ENCODE measurements at places on chromosomes 1 and 21.
A peak's percentile ranks its signal among the peaks of the same experiment; 100 is the strongest.

DNA sequence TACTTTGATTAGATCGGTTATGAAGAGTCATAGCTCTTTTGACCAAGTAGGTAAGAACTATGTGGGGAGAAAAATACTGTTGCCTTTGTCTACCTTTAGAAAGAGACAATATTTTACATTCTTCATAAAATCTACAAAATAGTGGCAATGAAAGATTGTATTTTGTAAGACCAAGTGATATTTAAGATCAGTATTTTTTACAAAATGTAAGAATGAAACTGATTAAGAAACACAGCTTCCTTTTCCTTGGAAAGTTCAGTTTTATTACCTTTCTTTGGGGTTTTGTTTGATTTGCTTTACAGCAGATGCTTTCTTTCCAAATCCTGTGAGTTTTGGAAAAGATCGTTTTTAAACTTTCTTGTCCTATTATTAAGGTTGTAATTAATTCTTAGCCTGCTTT lies 69.8 kb downstream of the SLC35A3 start:
- DNase-seq, result peak; percentile 43

DNA sequence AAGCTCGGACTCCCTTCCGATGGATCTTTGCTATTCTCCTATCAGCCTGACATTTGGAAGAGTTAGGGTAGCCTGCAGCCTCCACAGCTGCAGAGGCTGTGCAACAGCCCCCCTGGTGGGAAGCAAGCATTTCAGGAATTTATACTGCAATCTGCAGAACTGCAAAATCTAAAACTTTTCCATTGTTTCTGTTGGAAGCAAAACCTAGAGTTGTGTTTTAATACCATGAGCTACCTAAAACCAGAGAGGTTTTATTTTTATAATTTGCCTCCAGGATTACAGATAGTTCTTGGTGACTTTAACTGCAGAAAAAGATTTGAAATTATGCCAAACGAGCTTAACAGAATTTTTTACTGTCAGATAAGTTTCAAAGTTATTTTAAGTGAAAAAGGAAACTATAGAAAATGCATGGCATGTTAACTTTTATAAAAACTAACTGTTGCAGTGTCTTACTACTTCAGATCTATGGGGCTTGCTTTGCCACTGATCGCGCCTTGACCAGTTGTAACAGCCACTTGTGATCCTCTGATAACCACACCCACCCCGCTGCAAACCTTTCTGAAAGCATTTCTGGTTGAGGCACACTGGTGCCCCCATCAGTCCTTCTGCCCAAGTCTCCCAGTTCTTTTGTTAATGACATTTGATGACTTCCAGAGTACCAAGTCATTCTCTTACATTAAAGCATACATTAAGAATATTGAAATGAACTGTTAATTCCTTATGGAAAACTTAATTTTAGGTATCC lies 64.8 kb downstream of the PRDM2 start:
- no peak for DNase-seq

DNA sequence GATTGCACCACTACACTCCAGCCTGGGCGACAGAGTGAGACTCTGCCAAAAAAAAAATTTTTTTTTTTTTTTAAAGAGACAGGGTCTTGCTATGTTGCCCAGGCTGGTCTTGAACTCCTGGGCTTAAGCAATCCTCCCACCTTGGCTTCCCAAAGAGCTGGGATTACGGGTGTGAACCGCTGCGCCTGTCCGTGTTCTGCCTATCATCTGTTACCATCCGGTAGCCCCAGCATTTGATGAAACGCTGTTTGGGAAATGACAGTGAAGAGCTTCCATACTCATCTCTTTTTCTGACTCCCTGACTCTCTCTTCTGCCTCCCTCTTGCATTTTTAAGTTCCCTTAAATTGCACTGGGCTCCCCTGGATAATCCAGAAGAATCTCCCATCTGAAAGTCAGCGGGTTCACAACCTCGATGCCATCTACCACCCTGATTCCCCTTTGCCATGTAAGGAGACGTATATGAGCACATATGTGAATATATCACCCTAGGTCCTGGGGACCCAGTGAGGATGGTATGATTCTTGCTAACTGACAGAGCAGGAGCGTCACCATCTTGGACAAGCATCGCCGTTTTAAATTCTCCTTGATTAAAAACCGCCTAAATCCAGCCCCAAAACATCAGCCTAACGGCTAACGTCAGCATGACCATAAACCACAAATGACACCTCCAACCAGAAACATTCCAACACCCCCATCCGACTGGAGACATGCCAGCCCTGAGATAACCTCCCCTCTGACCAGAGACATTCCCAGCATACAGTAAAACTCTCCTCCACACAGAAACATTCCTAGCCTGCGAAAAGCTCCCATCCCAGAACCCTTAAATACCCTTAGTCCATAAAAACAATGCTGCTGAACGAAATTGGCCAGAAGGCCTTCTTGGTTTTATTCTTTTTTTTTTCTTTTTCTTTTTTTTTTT lies 12.4 kb downstream of the TNFRSF8 start:
- DNase-seq, result peak; percentile 99

- no peak for DNase-seq
Observed at GRCh38 chr1:114218361-114219171, 64.9 kb upstream of the SYT6 start.

GRCh38 chr21:33023574-33024200 lies 2.0 kb upstream of the OLIG2 start:
- no peak for DNase-seq

DNA sequence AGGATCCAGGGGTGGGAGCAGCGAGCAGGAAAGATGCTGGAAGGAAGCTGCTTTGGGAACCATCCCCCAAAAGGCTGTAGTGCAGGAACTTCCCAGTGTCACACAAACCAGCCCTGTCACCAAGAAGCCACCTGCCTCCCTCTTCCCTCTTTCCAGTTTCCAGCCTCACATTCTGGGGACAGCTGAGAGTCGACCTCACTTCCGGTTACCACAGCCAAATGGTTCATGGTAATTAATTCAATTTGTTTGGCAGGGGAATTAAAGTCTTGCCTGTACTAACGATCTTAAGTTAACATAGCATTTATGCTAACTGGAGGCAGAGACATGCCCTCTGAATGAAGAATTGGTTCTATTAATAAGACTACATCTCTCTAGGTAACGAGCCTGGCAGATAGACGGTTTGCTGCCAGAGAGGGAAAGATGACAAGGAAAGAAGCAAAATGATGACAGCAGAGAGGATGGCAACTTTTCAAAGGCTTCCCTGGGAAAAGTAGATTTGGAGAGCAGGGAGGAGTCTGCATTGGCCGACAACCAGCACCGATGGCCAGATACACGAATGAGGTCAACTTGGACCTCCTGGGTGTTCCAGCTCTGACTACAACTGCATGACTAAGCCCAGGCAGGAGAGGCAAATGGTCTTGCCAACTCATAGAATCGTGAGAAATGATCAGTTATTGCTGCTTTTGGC lies 64.1 kb downstream of the TMCO4 start:
- peak; percentile 16 for DNase-seq

- peak; percentile 8 for DNase-seq
Observed at GRCh38 chr1:23619299-23620188, 60.2 kb upstream of the ID3 start.

GRCh38 chr1:187691439-187691838 lies 862.7 kb downstream of the PLA2G4A start:
- peak; percentile 52 for DNase-seq

- DNase-seq, result no peak
Observed at GRCh38 chr1:4794020-4794780, 139.8 kb downstream of the AJAP1 start.

DNA sequence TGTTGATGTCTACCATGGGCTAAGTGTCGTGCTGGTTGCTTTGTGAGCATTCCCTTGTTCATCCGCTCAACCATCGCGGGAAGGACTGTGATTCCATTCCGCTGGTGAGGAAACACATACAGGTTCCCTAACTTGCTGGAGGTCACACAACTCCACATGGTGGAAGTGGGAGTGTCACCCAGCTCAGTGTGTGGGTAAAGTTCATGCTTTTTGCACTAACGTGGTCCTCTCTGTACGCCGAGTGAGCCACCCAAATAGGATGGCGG lies 4.0 kb upstream of the CLDN19 start:
- DNase-seq, result no peak

DNA sequence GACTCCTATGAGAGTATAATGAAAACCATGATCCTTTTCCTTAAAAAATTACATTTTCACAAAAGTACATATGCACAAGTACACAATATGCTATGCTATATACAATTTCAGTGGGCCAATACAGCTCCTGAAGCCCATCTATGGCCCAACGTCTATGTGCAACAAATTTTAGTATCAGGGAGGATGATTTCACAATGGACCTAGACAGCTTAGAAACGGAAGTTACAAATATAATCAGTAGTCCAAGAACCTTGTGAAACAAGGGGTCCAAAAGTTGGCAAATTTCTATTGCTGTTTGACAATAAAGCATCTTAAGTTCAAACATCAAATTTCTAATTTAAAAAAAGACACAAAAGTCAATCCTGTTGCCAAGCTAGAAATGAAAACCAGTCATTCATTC lies 87.0 kb downstream of the DPYD start:
- DNase-seq, result no peak

DNA sequence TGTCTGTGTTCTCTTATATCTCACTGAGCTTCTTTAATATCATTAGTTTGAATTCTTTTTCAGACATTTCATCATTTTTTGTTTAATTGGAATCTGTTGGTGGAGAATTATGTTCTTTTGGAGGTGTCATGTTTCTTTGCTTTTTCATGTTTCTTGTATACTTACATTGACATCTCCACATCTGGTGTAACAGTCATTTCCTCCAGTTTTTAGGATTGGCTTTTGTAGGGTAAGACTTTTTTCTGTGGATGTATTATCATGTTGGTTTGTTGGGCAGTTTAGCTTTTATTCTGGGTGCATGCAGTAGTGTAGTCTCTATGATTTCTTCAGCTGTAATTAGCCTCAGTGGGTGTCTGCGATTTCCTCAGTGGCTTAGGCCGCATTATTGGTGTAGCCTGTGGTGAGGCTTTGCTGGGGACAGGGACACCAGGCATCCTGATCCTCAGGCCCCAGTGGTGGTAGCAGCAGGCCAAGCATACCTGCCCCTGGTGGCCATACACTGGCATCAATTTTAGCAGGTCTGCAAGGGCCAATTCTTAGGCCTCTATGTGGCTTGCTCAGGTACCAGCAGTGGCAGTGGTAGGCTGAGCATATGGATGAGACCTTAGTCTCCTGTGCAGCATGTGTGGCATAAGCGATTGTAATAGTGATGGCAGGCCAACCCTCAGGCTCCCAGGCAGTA lies 77.6 kb upstream of the SAMD13 start:
- no peak for DNase-seq

DNA sequence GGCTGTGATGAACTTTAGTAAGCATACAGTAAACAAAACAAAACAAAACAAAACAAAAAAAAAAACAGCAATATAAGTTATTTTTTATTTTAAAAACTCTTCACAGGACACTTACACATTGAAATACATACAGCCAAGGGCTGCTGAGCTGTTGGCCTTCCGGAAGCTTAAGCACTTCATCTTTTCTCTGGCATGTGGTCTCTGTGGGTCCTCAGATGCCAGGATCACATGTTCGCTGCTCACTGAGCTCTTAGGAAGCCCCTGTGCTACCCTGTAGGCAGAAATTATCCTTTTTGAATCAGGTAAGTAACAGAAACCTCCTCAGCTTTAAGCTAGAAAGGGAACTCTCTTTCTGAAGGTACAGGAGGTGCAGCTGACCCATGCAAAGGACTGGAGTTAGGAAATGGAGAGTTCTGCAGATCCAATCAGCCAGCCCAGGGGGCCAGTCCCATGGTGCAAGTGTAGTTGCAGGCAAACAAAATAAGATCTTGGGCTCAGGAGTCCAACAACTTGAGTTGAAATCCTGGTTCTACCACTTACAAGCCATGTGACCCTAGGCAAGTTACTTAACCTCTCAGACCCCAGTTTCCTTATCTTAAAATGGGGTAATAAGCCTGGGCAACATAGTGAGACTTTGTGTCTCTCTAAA lies 22.4 kb upstream of the MED18 start:
- DNase-seq, result no peak

- DNase-seq, result peak; percentile 86
Observed at GRCh38 chr1:16386454-16387113, 19.5 kb downstream of the SZRD1 start.

DNA sequence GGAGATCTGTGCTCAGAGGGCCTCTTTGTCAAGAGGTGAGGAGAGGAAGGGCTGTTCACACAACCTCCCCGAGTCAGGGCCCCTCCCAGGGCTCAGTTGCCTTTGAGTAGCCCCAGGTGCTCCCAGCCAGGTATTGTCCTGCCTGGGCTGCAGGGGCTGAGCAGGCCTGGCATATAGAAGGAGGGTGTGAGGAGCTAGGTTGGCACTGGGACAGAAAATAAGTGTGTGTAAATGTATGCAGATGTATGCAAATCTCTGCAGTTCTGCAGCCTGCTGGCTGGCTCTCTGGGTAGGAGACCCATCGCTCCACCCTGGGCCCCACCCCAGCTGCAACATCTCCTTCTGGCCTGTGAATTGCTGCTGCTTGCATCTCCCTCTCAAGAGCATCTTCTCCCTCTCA lies 52.4 kb downstream of the NAV1 start:
- no peak for DNase-seq

DNA sequence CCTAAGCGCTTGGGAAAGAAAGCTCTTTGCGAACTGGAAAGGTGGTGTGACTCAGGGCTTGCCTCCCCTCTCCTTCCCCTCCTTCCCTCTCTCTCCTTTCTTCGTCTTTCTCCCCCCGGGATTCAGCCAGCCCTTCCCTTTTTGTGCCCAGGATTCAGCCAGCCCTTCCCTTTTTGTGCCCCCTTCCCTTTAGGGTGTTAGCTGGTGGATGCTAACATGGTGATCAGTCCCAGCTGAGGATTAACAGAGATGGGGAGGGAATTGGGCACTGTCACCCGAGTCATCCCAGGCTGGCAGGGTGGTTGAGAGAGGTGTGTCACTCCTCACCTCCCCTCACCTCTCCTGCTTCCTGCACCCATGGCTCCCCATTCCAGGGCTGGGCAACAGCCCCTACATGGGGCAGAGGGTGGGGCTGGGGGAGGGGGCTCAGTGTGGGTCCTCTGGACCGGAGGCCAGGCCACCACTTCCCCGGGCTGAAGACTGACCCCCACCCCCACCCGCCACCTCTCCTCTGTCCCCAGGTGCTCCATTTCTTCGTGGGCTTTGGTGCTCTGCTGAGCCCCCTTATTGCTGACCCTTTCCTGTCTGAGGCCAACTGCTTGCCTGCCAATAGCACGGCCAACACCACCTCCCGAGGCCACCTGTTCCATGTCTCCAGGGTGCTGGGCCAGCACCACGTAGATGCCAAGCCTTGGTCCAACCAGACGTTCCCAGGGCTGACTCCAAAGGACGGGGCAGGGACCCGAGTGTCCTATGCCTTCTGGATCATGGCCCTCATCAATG lies 51.5 kb downstream of the ELK4 start:
- no peak for DNase-seq

DNA sequence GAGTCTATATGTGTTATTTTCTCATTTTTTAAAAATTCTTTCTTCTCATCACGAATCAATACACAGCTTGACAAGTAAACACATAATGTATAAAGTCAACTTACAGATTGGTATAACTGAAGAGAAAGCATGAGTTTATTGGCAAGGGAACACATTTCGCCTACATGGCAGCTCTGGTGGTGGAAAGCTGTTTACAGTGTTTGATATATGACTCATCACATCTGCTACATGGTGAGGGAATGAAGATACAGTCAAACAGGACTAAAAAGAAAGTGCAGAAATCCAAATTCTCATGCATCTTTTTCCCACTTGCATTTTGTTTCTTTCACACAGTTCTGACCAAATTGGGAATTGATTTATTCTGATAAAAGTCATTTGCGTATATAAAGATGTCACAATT lies 122.2 kb upstream of the ADGRL4 start:
- DNase-seq, result no peak

GRCh38 chr1:181416268-181416860 lies 67.0 kb upstream of the CACNA1E start:
- DNase-seq, result no peak

- DNase-seq, result no peak
Observed at GRCh38 chr1:15542388-15543250, 16.0 kb downstream of the DNAJC16 start.

GRCh38 chr1:111842411-111842810 lies 86.7 kb downstream of the DDX20 start:
- DNase-seq, result no peak

Measured in kidney glomerular epithelial cell (primary cell).